ENCODE measurements at places on chromosomes 4 and X.

DNA sequence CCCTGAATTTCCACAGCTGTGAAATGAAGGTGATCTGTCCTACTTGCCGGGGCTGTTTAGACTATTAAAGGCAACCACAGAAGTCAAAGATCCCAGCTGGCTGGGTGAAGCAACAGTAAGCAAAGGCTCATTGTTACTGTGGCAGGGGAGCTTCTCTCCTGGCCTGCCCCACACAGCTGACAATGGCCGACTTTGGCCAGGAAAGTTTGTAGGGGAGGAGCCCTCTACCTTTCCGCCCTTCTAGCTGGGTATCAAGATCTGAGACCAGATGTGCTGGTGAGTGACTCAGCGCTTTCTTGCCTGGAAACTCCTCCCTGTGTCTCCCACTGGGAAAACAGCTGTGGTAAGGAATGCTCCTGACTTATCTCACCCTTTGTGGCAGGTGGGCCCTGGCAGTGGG, 21.1 kb downstream of the RASSF6 start:
- no peak for DNase-seq

GRCh38 chrX:101493225-101493624, 8.0 kb downstream of the ARMCX4 start:
- no peak for DNase-seq

- no peak for DNase-seq
Observed at GRCh38 chr4:22090661-22091351, 142.2 kb upstream of the KCNIP4 start.

GRCh38 chrX:16479206-16479869, 170.6 kb upstream of the S100G start:
- no peak for DNase-seq

DNA sequence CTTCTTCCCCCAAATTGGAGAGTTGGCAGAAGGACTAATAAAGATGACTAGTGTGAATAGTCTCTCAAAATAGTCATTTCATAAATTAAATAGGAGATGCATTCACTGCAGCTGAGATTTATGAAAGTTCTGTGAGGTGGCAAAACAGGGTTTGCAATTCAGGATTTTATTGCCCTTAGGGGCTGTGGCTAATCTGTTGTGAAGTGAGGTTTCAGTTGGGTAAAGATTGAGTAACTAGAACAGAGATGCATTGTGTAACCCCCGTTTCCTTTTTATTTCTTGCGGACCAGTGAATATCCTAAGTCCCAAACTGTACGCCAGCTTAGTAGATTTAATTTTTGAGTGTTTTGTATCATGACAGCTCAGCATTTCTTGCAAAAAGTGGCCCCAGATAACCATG, 16.2 kb upstream of the SCRG1 start:
- no peak for DNase-seq

GRCh38 chr4:145531223-145531622, 49.6 kb downstream of the SMAD1 start:
- peak; percentile 70 for DNase-seq

DNA sequence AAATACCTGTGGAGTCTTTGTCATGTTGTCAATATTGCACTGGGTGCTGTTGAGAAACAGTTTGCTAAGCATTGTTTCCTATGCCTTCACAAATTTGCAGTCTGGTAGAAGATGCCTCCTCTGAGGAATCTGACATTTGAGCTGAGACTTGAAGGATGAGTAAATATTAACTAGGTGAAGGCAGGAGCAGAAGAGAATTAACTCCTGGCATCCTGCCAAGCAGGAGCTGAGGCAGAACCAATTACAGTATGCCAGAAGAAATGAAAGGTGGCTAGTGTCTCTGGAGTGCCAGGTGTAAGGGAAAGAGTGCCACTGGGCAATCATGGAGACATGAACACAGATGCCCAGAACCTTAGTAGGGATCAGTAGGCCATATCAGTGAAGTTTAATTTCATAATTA, 1778.2 kb upstream of the PCDH10 start:
- no peak for DNase-seq

GRCh38 chr4:182325397-182325796, 82.2 kb downstream of the TENM3 start:
- no peak for DNase-seq

- no peak for DNase-seq
Observed at GRCh38 chr4:95544113-95545103, 4.4 kb downstream of the UNC5C start.

- DNase-seq: no peak
Observed at GRCh38 chr4:3291411-3291968, 1.3 kb upstream of the RGS12 start.

- DNase-seq: no peak
Observed at GRCh38 chrX:68941385-68941952, 112.6 kb downstream of the EFNB1 start.

Measured in right hindlimb (tissue), 1 donor.